Activated CD4-positive, alpha-beta T cell treated with anti-CD3 and anti-CD28 coated beads, Interleukin-2, amount 50 U/mL, for 1 hour (primary cell): ENCODE measurements at places on chromosomes 12 and 14.

DNA sequence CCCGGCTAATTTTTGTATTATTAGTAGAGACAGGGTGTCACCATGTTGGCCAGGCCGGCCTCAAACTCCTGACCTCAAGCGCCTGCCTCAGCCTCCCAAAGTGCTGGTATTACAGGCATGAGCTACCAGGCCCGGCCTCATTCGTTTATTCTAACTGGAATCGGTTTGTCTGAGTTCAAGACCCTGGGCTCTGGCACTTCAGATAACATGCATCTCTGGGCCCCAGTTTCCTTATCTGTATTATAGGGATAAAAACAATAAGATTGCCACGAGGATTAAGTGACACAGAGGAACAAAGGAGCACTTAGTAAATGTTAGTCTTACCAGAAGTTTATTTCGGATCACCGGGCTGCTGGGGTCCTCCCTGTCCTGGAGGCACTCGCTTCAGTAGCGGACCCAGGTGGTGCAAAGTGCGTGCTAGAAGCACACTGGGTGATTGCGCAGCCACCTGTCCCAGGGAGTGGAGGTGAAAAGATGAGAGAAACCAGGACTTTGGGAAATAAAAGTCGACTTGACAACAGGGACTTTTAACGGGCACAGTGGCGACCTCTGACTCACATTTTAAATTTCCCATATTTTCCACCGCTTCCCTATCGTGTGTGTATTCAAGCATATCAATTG is 37.5 kb downstream of the ACACB start:
- DNase-seq = no peak

DNA sequence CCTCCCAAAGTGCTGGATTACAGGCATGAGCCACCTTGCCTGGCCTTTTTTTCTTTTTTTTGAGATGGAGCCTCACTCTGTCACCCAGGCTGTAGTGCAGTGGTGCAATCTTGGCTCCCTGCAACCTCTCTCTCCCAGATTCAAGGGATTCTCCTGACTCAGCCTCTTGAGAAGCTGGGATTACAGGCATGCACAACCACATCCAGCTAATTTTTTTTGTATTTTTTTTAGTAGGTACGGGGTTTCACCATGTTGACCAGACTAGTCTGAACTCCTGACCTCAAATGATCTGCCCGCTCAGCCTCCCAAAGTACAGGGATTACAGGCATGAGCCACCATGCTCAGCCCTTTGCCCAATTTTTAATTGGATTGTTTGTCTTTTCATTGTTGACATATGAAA is 58.0 kb downstream of the SINHCAF start:
- DNase-seq = no peak

GRCh38 chr14:69400154-69400553 is 1.7 kb downstream of the SLC39A9 start:
- no peak for DNase-seq

- no peak for DNase-seq
These were observed 85.6 kb upstream of the HOXC13 start for GRCh38 chr12:53852992-53853391.

GRCh38 chr14:73741386-73741875 is 27.2 kb upstream of the PNMA1 start:
- DNase-seq = peak; percentile 64

DNA sequence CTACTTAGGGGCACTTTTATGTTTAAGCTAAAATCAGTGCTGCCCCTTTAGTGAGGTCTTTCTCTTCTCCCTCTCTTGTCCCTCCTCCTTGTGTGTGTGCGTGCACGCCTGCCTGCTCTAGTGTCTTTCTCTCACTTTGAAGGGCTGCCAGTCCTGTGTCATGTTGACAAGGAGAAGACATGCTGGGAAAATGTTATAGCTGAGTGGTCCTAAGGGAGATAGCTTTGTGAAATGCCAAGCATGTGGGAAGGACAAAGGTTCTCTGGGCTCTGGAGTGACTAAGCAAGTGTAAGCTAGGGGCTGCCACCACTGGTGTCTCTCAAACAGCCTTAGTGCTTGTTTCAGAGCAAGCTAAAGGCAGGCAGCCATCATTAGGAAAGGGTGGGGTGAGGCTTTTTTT is 108.4 kb downstream of the EMP1 start:
- no peak for DNase-seq

DNA sequence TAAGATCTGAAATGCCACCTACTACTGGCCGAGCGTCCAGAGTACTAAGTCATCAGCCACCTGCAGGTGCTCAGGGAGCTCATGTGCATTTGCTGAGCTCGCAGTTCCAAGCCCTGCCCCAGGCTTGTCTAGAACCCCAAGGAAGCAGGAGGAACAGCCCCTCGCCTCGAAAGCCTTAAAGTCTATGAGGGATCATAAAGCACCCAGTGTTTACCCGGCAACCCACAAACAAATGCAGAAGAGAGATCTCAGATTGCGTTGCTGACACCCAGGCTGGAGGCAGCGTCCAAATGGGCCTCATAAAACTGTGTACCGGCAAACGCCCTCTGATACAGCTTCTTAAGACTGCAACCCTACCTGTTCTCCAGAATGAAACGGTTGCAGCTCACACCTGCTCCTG is 6.8 kb downstream of the KDM2B start:
- no peak for DNase-seq

- no peak for DNase-seq
These were observed at the start of gene KRT71 for GRCh38 chr12:52552681-52553195. KRT71 (minus strand) TSS chr12:52553145; CDS start chr12:52553077, 68 bp downstream.

GRCh38 chr12:104042580-104042979 is 7.4 kb downstream of the GLT8D2 start:
- DNase-seq = no peak

DNA sequence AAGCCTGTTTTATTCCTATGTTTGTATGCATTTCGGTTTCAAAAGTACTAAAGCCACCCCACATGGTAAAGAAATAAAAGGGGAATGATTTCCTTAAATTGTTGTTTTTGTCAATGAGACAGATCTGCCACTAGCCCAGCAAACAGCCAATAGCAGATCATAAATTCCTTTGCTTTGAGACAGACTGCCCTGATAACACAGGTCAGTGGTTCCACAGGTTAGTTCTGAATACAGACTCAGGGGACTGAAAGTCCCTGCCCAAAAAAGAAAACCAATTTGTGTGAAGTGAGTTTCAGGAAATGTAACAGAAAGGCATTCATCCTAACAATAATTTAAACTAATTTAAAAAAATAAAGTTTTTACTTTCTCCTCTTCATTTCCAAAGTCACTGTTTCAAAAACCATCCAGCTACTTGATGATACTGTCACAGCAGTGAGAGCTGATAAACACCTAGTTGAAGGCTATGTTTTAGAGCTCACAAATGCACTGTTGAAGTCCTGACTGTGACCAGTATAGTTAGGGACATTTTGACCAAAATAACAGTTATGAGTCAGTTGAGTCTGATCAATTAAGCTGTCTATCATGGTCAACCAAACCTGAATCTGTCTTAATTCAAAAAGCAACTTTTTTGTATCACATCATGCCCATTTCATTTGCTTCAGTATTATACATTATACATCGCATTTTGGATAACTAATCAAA is 77.7 kb downstream of the LGR5 start:
- no peak for DNase-seq

GRCh38 chr14:104595116-104595675 is 9.4 kb downstream of the TMEM179 start:
- no peak for DNase-seq

- DNase-seq = peak; percentile 36
These were observed 25.2 kb downstream of the DHRS4L2 start for GRCh38 chr14:24013654-24014514.

DNA sequence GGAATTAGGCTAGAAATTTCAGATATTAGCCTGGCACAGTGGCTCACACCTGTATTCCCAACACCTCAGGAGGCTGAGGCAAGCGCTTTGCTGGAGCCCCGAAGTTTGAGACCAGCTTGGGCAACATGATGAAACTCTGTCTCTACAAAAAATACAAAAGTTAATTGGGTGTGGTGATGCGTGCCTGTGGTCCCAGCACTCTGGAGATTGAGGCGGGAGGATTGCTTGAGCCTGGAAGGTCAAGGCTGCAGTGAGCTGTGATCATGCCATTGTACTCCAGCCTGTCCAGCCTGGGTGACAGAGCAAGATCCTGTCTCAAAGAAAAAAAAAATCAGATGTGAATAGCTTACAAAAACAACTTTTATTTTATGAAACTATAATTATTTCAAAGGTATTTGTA is 15.1 kb downstream of the FRMD6 start:
- no peak for DNase-seq

DNA sequence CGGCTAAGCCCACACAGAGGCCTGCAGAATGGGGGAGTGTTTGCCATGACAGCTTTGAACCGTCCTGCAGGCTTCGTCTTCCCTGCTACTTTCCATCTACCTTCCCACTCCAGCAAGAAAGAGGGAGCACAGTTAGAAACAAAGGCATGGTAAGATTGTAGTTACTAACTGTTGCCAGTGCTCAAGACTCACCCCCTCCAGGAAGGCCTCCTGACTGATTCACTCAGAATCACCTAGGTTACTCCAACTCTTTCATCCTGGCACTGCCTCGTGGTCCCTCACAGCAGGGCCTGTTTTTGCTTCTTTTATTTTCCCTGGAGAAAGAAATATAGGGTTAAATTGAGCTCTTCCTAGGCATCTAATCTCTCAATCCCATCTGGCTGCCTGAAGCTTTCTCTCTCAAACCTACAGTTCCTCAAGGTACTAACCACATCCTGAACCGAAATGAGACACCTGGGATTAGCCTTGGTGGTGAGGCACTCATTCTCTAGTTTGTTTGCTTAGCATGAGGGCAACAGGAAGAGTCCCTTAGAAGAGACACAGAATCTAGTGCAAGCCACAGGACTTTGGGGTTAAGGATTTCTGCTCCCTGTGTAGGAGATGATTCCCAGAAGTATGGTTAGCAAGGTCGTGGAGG is 7.8 kb downstream of the GALNT6 start:
- no peak for DNase-seq

DNA sequence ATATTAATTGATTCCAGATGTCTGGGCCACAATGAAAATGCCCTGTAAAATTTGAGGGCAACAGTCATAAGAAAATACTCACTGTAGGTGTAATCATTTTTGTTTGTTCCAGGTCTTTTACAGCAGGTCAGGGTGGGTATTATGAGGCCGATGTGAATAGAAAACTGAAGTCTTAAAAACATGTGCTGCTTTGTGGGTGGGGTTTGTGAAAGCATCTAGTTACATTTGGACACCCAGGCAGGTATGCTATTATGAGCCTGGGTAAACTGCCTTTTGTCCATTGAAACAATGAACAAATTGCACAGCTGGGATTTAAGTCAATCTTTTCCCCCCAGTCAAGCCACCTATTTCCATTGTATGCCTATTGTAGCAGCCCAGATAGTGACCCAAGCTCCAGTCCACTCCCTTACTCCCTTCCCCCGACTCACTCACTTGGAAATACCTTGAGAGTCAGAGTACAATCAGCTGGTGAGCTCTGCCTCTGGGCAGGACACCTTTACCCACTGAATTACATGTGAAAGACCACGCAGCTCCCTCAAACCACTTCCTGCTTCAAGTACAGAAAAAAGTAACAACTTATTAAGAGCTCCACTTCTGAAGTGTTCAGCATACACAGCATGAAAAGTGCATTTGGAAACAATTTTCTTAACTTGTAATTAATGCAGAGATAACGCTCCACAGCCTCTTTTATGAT is 1.8 kb downstream of the IGF1 start:
- DNase-seq = no peak

GRCh38 chr14:27390155-27390554 is 792.3 kb upstream of the NOVA1 start:
- DNase-seq = no peak

GRCh38 chr14:95248432-95248831 is 71.3 kb downstream of the CLMN start:
- DNase-seq = no peak

DNA sequence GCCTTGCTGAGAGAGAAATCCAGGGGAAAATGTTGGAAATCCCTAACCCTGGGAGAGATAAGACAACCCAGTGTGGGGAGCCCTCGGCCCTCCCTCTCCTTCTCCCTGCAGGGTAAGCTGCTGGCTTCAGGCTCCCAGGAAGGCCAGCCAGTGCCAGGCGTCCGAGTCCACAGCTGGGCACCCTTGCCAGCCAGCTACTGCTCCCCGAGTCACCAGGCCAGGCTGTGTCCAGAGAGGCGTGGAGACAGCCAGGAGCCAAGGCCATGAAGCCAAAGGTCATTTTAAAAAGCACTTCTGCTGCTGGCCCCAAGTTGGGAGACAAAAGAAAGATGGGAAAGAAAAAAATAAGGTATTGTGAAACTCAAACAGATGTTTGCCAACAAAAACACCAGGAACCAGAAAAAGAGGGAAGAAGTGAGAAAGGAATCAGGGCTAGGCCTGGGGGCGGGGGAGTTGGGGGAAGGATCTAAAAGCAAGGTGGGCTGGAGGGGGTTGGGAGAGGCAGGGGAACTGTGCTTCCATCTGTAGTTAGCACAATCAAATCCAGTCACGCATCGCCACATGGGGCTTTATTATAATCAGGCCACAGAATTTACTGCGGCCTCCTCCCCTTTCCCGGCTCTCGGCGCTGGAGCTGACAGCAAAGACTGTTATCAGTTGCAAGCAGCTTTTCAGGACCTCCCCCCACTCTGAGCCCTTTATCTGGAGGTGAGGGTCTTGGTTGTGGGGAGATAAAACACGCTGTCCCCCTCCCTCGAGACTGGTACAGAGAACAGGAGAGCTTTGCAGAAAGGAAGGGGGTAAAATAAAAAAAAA is 33.5 kb downstream of the RBM19 start:
- DNase-seq = no peak

GRCh38 chr12:14723763-14724162 is 27.4 kb upstream of the GUCY2C start:
- DNase-seq = peak; percentile 52

GRCh38 chr12:3723916-3724805 is 28.7 kb downstream of the CRACR2A start:
- DNase-seq = no peak

GRCh38 chr12:68482660-68483059 is 128.0 kb upstream of the RAP1B start:
- no peak for DNase-seq

DNA sequence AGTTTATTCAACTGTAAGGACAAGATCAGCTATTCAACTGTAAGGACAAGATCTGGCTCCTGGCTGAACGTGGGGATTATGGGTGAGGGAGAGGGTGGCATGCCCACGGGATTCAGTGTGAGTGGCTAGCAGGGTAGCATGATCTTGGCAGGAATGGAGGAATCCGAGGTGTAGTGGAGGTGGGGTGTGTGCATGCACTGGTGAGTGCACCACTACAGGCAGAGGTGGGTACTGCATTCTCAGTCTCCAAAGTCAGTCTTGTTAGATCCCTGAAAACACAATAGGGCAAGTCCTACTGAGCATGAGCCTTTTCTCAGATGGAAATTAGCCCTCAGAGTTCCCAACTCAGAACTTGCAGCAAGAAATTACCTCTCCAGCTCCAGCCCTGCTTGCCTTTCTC is 32.2 kb upstream of the DCD start:
- peak; percentile 17 for DNase-seq
